ENCODE measurements at places on chromosomes 5 and 9. TPM values are rescaled to one million over a fixed set of nuclear protein-coding genes. Genes with fewer than 3 reads are reported as not detected.
A peak's percentile ranks its signal among the peaks of the same experiment; 100 is the strongest.

The FAM153A gene
- 0.31 TPM for polyA plus RNA-seq

The ADAMTS6 gene
- polyA plus RNA-seq = 27.2 TPM

The SPATA31D3 gene
- not detected for polyA plus RNA-seq

The PANK3 gene
- polyA plus RNA-seq = 52.8 TPM

The CENPH gene
- 30.9 TPM for polyA plus RNA-seq

The MARVELD2 gene
- polyA plus RNA-seq = 21.3 TPM

The CCL27 gene
- 0.95 TPM for polyA plus RNA-seq

The PIP5K1B gene
- polyA plus RNA-seq = 4.3 TPM

The CDKN2B-AS1 gene
- polyA plus RNA-seq = 0.33 TPM

The IL3 gene
- not detected for polyA plus RNA-seq

The ENTREP1 gene
- polyA plus RNA-seq = 44.1 TPM

The CFAP90 gene
- polyA plus RNA-seq = 7.2 TPM

DNA sequence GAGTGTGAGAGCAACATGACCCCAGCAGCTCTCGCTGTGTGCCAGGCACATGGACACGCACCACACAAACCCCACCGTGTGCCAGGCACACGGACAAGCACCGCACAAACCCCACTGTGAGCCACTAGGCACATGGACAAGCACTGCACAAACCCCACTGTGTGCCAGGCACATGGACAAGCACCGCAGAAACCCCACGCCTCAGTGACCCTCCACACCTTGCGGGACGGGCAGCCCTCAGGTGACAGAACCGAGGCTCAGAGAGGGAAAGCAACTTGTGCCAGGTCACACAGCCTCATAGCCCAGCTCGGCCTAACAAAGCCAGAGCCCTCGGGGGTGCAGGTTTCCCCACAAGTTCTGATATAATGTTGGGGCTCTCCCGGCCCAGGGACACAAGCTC is 2.0 kb upstream of the GPSM1 start:
- DNase-seq = peak; percentile 52

DNA sequence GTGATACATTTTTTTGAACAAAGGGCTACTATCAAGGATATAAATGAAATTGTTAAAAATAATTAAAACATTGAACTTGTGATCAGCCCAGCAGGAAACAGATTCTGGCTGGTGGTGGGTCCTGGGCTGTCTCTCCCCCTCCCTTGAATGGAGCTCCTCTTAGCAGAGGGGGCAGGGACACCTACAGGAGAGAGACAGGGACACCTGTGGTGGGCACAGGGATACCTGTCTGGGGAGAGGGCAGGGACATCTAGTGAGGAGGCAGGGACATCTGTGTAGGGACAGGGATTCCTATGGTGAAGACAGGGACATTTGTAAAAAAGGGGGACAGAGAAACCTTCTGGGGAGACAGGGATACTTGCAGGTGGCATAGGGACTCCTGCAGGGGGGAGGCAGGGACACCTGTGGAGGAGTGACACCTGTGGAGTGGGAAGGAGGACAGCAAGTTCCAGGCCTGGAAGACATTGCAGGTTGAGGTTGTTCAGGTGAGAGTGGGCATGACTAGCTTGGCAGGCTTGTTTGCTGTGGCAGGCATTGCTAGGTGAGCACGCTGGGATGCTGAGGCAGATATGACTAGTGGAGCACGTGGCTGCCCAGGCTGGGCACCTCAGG is 264.2 kb downstream of the IRX2 start:
- DNase-seq = no peak

DNA sequence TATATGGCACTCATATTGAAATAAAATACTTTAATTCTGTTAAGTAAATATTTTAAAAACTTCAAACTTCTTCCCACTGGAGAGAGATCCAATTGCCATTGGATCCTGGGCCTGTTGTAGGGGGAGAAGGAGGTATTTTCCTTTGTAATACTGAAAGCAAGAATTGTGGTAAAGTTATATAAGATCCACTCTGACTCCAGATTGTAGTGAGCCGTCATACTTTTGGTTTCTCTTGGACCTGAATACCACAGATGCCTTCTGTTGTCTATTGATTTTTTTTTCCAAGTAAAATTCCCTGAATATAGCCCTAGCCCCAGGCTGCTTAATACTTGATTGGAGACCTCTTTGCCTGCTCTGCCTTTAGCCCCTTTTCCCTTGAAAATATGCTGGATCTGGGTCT is 86.9 kb downstream of the ATG10 start:
- no peak for DNase-seq

GRCh38 chr9:35945341-35946018 is 12.5 kb downstream of the OR2S2 start:
- DNase-seq = peak; percentile 77

DNA sequence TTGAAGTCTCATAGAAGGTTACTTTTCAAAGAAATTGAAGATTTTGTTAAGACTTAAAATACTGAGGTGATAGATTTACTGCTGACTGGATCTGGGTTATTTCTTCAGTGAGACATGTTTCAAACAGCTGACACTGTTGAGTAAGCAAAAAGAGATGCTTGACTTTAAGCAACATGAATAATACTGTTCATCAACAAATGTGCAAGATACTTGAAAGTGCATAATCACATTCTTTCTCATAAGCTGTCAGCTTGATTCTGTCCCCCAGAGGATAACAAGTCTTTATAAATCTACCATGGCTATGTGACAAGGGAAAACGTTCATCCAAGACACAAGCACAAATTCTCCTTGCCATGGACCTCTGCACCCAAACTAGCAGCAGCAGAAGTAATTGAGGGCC is 260.1 kb upstream of the CDH18 start:
- no peak for DNase-seq

DNA sequence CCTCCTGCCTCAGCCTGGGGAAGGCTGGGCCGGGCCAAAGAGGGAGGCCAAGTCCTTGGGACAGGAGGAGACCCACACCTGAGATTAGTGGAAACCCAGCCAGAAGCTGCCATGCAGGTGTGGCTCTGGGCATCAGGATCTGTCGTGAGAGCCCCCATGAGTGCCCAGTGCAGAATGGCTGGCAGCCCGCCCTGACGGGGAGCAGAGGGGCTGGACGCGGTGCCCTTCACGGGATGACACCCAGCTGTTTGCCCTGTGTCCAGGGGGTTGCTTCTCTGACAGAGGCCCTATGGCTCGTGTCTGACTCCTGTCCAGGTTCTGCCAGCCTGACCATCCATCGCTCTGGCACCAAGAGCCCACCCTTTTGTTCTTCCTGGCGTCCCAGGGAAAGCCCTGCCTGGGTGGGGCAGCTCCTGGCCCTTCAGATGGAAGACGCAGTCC is 8.5 kb downstream of the DIPK1B start:
- DNase-seq = no peak

- no peak for DNase-seq
These were observed 6.0 kb downstream of the DMRT1 start for GRCh38 chr9:847505-847904.

GRCh38 chr5:95086927-95087815 is 197.7 kb downstream of the MCTP1 start:
- DNase-seq = no peak

GRCh38 chr5:118723021-118723338 is 265.4 kb downstream of the DTWD2 start:
- peak; percentile 39 for DNase-seq

DNA sequence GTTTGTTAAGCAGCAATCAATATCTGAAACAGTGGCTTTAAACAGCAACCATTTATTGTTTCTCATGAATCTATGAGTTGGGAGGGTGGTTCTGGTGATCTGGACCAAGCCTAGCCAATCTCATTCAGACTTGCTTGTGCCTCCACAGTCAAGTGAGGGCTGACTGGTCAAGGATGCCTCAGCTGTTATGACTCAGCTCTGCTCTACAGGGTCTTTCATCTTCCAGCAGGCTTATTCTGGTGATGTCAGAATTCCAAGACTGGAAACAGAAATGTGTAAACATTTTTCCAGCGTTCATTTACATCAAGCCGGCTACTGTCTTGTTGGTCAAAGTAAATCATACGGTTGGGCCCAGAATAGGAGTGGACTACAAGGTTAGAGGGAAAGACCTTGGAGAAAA is 2.5 kb upstream of the PIP5K1B start:
- no peak for DNase-seq

GRCh38 chr9:81237565-81238231 is 451.6 kb downstream of the TLE1 start:
- DNase-seq = no peak

DNA sequence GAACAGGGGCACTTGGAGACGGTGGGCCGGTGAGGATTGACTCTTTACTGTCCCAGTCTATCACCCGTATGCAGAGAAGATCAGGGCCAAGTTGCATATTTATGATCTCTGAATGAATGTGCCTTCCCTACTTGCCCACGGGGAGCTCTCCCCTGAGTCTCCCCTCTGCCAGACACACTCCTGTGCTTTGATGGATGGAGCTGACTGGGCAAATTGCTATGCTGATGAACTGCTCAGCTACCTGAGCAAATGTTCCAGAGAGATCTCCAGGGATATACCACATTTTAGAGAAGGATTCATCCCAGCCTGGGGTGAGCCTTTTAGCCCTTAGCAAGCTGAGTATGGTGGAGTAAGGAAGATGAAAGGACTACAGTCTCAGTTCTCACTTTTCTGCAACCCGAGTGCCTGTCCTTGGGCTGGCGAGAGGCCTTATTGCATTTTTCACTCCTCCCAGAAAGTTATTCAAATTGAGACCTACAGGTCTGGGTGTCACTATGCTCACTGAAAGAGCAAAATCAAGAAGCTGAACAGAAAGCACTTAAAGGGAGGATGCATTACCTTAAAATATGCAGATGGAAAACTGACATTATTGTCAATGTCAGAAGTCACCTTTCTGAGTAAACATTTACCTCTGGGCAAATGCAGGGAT is 526.7 kb upstream of the WWC1 start:
- DNase-seq = no peak

DNA sequence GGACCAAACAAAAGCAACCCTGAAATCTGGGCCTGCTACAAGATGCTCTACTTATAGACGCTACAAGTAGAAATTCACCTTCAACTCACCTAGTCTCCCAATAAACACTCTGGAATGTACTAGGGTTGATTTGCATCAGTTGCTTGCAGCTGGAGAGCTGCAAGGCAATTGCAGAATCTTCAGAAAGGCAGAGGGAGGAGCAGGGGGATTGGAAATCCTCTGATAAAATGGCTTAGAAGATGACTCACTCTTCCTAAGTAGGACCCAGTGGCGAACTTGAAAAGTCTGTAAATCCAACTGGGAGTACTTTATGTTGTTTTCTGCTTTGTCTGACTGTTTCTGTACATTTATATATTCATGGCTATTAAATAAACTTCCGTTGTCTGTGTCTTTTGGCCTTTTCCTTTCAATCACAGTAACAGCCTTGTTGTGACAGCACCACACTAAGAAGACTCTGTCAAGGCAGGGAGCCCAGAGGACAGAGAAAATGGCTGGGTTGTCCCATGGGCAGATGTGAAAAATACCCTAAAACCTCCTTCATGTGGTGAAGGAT is 14.7 kb upstream of the MLLT3 start:
- DNase-seq = no peak

- DNase-seq = no peak
These were observed 90.6 kb upstream of the HAND1 start for GRCh38 chr5:154568589-154568988.

DNA sequence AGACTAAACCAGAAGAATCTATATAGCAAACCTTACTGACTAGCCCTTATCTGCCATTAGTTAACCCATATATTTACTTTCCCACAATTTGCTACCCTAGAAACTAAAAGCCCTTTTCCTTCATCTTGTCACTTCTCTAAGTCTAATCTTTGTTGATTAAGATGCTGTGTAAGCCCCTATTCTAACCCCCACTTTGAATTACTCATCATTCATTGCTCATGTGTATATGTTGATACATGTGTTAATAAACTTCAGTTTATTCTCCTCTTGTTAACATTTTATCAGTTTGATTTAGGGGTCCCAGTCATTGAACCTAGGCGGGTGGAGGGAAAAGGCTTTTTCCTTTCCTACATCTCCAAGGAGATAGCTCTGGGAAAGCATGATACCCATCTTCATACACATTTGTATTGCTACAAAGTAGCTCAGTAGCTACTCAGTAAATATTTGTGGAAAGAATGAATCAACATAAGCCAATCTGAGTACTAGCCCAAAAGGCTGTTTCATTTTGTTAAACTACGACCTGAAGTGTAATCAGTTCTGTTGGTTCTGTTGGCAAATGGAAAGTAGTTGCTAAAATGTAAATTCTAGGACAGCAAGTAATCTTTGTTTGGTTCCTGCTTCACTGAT is 35.1 kb upstream of the NDFIP1 start:
- no peak for DNase-seq

DNA sequence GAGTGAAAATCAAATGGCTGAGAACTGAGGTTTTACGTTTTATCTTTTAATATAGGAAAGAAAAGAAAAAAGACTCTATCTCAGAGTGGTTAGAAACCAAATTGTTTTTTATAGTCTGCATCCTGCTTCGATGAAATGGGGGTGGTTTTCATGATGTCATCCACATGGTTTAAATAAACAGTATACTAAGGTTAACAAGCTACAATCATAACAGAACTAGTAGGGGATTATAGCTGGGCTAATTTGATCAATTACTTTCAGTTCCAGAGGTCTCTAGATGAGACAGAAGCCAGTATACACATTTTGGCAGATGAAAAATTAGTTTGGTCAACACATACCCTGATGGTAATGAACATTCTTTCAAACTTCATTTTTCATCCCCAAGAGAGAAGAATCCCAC is 106.3 kb upstream of the SNX2 start:
- no peak for DNase-seq

GRCh38 chr9:133563291-133563796 is 28.8 kb downstream of the ADAMTSL2 start:
- DNase-seq = no peak

- no peak for DNase-seq
These were observed 210.9 kb downstream of the C9orf152 start for GRCh38 chr9:109996936-109997580.

DNA sequence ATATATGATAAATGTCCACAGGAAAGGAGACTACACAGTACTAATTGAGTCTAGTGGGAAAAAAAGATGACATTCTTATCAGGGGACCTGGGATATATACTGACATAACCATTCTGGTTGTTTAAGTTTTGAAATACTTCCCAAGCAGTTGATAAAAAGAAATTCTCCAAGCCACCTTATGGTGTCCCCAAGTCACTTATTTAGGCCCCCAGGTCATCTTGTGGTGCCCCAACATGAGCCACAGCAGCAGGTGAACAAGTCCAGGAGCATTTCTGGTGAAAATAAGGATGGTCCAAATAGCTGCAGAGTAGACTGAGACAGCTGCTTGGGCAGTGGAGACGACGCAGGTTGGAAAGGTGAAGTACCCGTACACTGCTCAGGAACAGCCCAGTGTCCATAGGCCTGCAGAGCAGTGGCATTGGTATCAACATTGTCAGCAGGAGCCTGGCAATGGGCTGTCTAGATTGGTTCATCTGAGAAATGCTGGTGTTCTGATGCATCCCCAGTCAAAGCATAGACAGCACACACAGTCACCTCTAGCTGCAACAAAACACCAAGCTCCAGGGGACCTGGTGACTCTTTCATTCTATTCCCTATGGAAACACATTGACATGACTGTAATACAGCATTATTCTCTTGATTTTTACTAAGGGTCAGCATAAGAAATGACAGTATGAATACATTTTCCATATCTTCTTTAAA is 430.6 kb downstream of the NR2F1-AS1 start:
- no peak for DNase-seq
